GDM1 (cell line): ENCODE measurements at places on chromosomes 12 and 14.

DNA sequence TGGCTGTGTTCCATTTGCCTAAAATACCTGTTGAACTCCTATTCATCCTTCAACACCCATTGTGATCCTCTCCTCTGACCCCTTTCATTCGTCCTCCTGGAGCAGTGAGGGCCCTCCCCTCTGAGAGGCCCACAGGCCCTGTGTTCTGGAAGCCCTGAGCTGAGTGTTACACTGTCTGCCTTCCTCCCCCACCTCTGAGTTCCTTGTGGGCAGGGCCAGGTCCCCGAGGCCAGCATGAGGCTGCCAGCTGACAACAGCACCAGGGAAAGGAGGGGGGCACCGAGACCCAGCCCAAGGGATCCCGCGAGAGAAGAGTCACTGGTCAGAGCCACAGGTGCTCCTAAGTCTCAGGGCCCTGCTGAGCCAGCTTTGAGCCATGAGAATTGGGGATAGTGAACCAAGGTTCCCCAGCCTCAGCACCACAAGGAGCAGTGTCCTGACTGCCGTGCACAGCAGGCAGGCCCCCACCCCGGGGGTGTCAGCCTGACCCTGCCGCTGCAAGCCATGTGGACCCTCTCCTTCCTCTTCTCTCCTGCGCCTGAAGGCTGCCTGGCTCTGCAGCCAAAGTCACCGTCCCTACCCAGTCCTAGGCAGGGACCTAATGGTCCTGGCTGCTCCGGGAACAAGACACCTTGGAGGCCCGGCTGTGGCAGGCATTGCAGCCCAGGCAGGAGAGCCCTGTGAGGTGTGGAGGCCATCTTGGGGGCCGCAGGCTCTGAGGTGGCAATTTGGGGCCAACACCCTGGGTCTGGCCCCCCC, 52.5 kb downstream of the BEGAIN start:
- DNase-seq, result peak; percentile 20

DNA sequence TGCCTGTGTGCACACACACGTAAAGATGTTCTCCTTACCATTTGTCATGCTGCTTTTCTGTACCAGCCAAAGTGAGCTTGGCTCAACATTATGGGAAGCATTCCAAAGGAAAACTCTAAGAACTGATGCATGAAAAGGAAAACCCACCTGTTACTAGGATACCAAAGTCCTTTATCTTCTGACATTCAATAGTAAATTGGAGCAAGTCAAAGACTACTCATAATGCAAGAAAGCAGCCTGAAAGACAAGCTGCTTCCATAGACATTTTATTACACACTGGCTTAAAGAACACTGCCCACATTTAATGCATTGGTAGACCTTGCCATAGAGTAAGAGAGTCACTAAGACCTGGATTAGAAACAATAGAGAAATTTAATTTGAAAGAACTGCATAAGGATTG, 159.0 kb downstream of the LRIG3 start:
- DNase-seq, result no peak

DNA sequence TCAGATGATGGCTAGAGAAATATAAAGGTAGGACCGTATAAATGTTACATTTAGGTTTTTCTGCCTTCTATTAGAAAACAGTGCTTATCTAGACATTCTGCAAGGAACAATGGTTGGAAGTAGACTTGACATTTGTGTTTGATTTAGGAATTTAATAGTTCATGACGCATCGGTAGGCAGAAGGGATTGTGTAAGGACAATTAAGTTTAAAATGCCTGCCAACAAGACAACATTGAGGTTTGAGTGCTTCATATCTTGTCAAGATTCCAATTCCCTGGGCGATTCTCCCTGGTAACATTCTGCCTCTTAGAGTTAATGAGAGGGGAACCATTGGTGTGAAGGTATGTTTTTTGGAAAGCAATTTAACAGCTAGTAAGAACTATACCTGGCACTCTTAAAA, 186.8 kb upstream of the RBM19 start:
- no peak for DNase-seq

GRCh38 chr12:88238406-88238805, 96.3 kb downstream of the TMTC3 start:
- DNase-seq, result no peak

DNA sequence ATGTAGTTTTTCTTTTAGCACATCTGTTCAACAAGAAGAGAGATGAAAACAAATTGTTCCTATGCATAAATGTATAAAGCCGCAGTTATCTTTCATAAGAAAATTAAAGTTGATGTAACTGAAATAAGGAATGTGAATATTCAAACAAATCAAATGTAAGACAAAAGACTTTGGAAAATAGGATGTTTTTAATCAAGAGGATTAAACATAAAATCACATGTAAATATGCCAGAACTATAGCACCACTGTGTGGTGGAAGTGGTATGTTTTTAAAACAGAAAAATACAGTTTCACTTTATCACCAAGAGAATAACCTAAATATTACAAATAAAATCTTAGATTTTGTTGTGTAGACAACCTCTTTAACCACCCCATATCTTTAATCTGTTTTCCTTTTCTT, 40.4 kb downstream of the CAPS2 start:
- DNase-seq, result no peak

GRCh38 chr14:53330441-53330840, 177.3 kb upstream of the DDHD1 start:
- no peak for DNase-seq

- DNase-seq, result no peak
Measured at GRCh38 chr12:64747695-64748094, 11.5 kb downstream of the GNS start.

GRCh38 chr12:5428332-5429221, 3.3 kb upstream of the NTF3 start:
- DNase-seq, result no peak

DNA sequence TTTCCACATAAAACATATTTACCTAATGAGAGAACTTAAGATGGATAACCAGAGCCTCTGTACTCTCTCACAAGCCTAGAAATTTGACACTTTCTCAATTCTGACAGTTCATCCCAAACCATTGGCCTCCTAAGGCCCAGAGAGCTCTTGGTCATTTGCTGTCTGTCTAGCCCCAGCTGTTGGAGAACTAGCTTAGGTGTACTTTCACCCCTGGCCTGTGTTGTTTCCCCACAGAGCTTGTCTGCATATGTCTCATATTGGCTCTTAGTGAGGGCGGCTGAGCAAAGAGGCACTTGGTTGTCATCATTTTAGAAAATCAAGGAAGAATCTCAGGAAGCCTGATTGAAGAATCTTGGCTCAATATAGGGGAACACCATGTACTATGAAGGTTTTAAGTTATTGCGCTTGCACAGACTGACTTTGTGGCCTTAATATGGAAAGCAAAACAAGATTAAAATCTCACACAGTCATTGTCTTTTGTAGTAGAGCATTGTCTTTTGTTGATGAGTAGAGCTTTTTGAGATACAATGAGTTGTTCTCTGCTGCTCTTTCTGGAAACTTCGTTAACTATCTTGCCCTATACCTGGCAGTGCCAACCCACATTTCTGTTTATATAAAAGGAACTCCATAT, 324.6 kb downstream of the RAD51B start:
- no peak for DNase-seq

- DNase-seq, result no peak
Measured at GRCh38 chr14:26636561-26636960, 38.7 kb upstream of the NOVA1 start.

DNA sequence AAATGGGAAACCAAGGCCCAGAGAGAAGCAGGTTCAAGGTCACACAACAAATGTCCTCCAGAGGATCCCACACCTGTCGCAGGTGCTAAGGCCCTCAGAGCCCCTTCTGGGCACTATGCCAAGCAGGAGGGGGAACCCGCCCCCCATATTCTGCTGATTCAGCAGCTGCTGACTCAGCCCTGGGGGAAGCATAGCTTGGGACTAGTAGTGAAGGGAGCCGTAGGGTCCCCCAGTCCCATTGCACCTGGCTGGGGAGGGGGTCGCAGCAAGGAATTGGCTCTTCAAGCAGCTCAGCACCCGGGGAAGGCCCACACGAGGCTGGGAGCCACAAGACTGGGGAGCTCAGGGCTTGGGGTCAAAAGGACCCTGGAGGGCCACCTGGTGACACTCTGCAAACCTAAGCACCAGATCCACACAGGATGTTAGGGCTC, 1.0 kb downstream of the RASAL1 start:
- DNase-seq, result no peak

- DNase-seq, result no peak
Measured at GRCh38 chr14:39038542-39038941, 64.5 kb downstream of the SEC23A start.

DNA sequence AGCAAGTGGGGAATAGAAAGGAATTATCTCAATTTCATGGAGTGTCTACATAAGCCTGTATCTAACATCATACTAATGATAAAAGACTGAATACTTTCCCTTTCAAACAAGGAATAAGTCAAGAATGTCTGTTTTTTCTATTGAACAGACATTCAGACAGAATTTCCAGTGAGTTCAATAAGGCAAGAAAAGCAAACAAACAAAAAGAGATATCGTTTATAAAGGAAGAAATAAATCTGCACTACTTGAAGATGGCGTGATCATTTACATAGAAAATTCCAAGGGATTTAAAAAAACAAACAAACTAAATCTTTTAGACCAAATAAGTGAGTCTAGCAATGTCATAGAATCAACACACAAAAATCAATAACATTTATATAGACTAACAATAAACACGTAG, 273.1 kb upstream of the FOXG1 start:
- DNase-seq, result no peak

GRCh38 chr12:80359703-80360102, 84.3 kb upstream of the PTPRQ start:
- DNase-seq, result no peak

DNA sequence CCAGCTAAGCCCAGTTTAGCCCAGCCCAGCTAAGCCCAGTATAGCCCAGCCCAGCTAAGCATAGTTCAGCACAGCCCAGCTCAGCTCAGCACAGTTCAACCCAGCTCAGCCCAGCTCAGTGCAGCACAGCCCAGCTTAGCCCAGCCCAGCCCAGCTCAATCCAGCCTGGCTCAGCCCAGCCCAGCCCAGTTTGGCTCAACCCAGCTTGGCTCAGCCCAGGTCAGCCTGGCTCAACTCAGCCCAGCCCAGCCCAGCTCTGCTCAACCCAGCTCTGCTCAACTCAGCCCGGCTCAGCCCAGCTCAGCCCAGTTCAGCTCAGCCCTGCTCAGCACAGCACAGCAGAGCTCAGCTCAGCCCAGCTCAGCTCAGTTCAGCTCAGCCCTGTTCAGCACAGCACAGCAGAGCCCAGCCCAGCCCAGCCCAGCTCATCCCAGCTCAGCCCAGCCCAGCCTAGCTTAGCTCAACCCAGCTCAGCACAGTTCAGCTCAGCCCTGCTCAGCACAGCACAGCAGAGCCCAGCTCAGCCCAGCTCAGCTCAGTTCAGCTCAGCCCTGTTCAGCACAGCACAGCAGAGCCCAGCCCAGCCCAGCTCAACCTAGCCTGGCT, 330.9 kb downstream of the TMEM121 start:
- DNase-seq, result no peak

DNA sequence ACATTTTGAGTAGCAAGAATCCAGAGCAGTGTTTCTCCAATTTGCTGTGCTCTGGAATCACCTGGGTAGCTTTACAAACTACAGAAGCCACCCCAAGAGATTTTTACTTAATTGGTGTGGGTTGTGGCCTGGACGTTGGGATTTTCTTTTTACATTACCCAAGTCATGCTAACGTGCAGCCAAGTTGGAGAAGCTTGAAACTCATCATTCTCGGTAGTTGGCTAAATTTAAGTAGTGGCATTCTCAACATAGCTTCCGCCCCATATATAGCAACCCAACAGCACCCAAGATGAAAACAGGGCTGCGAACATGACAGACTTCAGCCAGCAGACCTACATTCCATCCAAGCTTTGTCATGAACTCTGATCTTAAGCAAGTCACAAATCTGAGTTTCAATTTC, 25.0 kb downstream of the DAD1 start:
- no peak for DNase-seq

- DNase-seq, result no peak
Measured at GRCh38 chr14:23408307-23408630, 196 bp upstream of the MYH6 start.

DNA sequence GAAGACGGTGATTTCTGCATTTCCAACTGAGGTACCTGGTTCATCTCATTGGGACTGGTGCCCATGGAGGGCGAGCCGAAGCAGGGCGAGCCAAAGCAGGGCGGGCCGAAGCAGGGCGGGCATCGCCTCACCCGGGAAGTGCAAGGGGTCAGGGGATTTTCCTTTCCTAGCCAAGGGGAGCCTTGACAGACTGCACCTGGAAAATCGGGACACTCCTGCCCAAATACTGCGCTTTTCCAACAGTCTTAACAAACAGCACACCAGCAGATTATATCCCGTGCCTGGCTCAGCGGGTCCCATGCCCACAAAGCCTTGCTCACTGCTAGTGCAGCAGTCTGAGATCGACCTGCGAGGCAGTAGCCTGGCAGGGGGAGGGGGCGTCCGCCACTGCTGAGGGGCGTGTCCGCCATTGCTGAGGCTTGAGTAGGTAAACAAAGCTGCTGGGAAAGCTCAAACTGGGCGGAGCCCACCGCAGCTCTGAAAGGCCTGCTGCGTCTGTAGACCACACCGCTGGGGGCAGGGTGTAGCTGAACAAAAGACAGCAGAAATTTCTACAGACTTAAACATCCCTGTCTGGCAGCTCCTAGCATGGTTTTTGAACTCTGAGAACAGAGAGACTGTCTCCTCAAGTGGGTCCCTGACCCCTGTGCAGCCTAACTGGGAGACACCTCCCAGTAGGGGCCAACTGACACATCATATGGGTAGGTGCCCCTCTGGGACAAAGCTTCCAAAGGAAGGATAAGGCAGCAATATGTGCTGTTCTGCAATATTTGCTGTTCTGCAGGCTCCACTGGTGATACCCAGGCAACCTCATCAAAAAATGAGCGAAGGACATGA, 77.2 kb downstream of the BAZ1A start:
- DNase-seq, result no peak

DNA sequence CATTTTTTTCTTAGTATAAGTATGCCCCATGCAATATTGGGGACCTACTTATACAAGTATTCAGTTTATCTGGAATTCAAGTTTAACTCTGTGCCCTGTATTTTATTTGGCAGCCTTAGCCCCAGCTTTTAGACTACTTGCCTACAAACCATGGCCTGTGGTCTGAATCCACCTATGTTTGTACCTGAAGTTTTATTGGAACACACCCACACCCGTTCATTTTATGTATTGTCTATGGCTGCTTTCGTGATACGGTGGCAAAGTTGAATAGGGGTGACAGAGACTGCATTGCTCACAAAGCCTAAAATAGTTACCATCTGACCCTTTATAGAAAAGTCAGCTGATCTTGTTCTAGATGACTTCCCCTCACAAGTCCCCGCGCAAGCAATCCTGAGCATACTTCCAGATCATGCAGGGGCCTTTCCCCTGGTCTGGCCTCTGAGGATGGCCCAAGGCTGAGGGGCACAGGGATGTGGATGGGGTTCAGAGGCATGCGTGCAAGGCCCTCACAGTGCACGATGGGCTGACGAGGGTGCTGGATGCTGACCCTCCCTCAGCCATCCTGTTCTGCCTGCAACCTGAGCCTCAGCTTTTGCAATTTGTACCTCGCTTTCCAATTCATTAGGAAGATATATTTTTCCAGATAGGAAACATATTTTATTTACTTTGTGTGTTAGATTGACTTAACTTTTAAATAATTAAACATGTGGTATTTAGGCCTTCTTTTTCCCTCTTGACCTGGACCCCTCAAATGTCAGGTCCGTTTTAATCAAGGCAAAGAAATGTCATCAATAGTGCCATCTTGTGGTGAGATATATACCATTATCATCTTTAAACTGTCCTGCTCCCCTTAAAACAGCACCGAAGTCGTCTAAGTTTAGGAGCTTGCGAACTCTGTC, 527.3 kb upstream of the CCDC196 start:
- no peak for DNase-seq
